ENCODE measurements at places on chromosomes 4 and X.

- peak; percentile 67 for DNase-seq
These were observed 221.7 kb upstream of the DIPK2B start for GRCh38 chrX:45422216-45422925.

DNA sequence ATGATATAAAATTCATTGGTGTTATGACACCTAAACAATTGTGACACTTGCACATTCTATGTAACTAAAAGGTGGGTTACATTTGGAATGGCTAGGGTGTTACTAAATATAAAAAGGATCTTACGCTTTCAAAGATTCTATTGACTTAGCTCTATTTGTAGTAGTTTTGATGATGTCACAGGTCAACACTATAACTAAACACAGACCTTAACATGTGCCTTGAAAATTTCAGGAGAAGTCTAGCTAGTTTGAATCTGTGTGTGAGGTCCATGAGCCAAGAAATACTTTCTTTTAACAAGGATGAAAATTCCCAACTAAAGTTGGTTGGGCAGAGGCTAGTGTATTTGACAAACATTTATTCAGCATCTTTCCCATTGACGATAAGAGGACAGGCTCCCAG is 298.0 kb downstream of the GPAT3 start:
- no peak for DNase-seq

GRCh38 chrX:154376774-154377173 is 2.3 kb upstream of the EMD start:
- DNase-seq = peak; percentile 56

GRCh38 chr4:22932326-22932725 is 239.6 kb downstream of the GBA3 start:
- DNase-seq = no peak

DNA sequence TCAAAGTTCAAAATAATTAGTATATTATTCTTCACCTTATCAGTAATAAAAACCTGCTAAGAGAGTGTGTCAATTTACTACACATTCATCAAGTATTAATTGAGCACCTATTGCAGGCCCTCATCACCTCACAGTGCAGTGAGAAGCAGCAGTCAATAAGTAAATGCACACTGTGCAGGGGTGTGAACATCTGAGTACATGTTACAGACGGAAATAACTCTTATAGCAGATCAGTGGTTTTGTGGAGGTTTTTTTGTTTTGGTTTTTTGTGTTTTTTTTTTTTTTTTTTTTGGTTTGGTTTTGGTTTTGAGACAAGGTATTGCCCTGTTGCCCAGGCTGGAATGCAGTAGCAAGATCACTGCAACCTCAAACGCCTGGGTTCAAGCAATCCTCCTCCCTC is 20.3 kb downstream of the KLF3 start:
- DNase-seq = no peak

- DNase-seq = no peak
These were observed 8.0 kb upstream of the FGFRL1 start for GRCh38 chr4:1003271-1004070.

DNA sequence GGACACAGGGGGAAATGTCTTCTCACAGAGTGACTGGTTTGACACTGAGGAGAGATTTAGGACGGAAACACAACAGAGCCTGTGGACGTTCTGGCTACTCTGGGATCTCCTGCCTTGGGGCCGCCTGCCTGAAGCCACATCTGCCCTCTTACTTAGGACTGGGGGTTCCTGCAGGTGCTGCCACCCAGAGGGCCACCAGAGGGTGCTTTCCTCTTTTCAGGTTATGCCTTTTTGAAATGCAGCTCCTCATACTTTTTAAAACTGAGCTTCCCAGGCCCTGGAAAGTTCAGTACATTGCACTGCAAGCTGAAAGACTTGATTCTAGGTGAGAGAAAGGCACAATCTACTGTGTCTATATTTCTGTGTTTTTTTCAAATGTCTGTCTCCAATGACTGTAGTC is 92.2 kb upstream of the PGRMC2 start:
- peak; percentile 49 for DNase-seq

- no peak for DNase-seq
These were observed 545.6 kb downstream of the TRAM1L1 start for GRCh38 chr4:116539744-116540143.

- peak; percentile 23 for DNase-seq
These were observed 471.2 kb downstream of the IQCM start for GRCh38 chr4:149344436-149344835.

DNA sequence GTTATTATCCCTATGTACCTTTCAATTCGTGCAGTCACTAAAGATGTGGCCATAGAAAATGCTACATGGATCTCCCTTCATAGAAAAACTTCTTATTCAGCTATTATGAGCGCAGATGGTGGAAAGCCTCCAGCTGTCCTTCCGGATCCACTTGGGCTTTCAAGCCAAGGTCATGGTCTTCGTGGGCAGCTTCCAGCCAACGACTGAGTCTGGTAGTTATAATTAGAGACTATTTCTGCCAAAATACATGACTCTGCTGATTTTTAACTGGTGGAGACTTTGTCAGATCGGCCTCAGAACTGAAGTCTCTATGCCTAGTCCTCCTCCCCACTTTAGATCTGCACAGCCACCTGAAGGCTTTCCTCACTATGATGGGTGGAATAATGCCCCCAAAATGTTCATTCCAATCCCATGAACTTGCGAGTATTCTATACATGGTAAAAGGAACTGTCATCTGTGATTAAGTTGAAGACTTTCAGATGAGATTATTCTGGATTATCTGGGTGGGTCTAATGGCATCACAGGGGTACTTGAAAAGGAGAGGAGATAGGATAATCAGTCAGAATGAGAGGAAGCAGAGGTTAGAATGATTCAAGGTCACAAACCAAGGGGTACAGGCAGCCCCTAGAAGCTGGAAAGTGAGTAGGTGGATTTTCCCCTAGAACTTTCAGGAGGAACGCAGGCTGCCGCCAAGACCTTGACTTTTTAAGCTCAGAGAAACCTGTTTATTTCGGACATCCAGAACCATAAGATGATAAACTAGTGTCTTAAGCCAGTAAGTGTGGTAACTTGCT is 171.1 kb upstream of the CXCL13 start:
- no peak for DNase-seq

DNA sequence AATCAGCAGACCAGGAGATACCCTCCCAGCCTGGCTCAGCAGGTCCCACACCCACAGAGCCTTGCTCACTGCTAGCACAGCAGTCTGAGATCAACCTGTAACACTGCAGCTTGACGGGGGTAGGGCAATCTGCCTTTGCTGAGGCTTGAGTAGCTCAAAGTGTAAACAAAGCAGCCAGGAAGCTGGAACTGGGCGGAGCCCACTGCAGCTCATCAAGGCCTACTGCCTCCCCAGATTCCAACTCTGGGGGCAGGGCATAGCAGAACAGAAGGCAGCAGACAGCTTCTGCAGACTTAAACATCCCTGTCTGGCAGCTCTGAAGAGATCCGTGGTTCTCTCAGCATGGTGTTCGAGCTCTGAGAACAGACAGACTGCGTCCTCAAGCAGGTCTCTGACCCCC is 15.1 kb upstream of the GABRA2 start:
- DNase-seq = no peak
